DMS153 (cell line): ENCODE measurements at places on chromosomes 5 and 9.

DNA sequence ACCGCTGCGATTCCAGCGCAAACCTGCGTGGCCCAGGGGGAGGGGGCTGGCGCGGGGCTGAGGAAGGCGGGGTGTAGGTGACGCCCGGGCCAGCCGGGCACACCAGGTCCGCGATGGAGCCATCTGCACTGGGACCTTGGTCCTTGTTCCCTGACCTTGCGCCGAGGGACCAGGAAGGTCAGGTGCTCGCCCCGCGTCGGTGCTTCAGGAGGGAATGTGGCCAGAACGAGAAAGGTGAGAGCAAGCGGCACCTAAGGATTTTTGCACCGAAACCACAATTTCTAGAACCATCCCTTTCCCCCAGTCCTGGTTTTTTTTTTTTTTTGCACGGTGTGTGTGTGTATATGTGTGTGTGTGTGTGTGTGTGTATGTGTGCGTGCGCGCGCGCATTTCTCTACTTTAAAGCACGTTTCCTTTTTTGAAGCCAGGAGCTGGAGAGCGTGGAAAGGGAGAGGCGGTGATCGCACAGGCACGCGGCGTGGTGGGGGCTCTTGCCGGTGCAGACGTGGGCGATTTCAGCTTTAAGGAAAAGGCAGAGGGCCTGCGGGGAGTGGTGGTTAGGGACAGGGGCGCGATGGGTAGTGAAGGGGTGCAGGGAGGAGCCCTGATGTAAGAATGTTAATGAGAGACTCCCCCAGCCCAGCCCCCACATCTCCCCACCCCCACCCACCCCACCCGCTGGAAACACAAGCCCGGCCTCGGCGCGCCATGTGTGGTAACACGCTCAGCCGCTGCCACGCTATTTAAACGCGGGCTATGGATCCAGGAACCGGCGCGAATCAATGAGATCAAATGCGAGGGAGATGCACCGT, at the start of gene NPR3:
Gene NPR3, plus strand, starts transcription at position 772 of the 812 bp plus-strand sequence. CDS start 456 bp downstream, outside the sequence.
- DNase-seq: no peak

DNA sequence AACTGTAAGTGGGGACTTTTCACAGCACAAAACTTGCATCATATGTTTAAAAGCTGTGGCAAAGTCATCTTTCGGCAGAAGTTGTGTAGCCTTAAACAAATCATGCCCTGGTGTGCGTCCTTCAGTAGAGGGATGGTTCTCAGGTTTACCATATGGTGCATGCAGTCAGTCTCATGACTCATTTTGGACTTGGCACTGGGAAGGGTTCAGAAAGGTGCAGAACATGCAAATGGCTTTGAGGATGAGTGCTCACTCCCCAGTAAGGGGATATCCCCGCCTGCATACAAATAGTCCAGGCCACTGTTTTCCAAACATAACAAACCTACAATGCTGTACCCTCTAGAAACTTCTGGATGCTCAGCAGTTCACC, 260.3 kb downstream of the NDUFS4 start:
- DNase-seq: no peak

- no peak for DNase-seq
These were observed 25.0 kb upstream of the DMRT2 start for GRCh38 chr9:1025131-1025530.

DNA sequence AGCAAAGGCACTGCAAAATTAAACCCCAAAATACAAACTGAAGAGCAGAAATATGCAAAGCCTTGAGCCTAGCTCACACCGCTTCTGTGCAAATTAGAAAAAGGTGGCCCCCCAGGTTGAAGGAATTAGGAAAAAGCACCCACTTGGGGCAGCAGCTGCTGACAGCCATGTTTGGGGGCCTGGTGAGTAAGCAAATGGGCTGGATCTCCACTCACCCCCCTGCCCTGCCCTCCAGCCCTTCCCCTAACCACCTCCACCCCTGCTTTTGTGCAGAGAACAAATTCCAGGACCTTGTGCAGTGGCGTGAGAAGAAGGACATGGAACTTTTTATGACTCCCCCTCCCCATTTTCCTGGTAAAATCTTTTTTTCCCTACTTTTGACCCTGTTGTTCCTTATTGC, 92.0 kb upstream of the DNAH5 start:
- DNase-seq: no peak

- DNase-seq: no peak
These were observed 43.5 kb downstream of the COL23A1 start for GRCh38 chr5:178546675-178547033.

DNA sequence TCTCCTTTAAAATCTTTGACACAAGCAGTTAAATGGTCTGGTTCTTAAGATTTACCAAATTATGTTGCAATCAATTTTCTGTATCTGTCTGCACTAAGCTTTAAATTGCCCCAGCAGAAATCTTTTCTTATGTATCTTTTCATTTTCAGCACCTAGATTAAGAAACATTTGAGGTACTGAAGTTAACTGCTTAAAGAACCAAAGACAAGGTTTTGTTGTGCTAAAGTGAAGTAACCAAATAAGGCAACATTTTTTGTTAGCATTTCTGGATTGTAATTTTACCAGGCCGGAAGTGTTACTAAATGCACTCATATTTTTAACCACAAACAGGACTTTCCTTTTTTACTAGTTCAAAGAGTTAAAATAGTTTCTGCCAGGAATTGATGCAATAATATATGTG, 24.1 kb upstream of the MTAP start:
- DNase-seq: no peak

GRCh38 chr9:131100445-131100844, 4.1 kb downstream of the AIF1L start:
- DNase-seq: no peak

GRCh38 chr9:121780177-121781040, 129.0 kb downstream of the DAB2IP start:
- DNase-seq: no peak

DNA sequence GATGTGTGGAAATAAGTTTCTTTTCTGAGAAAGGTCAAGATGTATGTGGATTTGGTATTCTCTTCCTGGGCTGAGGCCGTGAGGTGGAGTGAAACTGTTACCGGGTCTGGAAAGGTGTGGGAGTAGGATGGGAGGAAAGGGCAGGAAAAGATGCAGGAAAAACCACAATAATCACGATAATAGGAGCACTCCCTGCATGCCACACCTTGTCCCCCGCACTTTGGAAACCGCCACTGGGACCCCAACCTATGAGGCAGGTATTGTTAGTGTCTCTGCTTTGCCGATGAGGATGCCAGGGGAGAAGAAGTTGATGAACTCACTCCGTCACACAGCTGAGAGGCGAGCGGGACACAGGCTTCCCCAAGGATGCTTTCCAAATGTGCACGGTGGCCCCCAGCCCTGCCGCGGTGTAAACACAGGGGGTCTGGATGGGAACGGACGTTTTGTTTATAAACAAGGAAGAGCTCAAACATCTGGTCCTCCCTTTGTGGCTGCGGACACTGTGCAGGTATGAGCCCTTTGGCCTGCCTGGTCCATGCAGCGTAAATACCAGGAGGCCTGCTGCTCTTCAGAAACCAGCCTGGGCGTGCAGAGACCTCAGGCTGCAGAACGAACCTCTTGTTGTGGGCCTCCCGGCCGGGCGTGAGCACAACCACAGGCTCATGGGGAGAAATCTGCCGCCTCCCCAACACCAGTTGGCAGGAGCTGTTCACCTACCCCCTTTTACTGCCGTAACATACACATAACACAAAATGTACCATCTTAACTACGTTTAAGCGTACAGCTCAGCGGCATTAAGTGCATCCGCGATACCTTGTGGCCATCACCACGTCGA, 126.7 kb downstream of the COL23A1 start:
- DNase-seq: no peak

GRCh38 chr5:62922191-62922590, 343.6 kb downstream of the LRRC70 start:
- DNase-seq: no peak

- DNase-seq: no peak
These were observed 54.5 kb downstream of the MACIR start for GRCh38 chr5:103313056-103313455.

DNA sequence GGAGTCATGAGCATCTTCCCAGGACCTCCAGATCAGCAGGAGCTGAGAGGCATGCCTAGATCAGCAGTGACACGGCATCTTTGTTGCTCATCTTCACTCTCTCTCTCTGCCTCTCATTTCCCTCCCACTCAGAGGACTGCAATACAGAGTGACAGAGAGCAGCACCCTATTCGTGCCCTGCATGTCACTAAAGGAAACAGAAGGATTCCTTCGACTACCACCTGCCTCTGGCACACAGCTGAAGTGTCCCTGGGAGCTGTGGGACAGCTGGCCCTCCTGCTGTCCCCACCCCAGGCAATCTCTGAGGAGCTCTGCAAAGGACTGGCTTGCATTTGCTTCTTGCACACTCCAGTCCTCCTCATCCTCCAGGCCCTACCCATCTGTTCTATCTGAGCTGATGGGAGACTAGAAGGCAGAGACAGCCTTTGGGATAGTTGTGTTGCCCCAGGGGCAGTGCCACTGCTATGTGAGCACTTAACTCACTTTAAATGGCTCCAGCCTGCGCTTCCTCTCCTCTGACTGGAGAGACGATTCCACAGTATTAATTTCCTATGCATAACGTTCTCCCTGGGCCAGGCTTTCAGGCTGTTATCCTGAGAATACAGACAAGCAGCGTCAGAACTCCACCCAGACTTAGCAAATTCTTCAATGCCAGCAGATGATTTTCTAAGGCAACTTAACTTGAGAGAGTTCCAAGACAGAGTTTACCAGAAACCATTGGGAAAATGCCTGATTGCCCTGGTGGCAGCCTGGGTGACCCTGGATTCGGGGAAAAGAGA, 167.6 kb upstream of the MAP1B start:
- no peak for DNase-seq

DNA sequence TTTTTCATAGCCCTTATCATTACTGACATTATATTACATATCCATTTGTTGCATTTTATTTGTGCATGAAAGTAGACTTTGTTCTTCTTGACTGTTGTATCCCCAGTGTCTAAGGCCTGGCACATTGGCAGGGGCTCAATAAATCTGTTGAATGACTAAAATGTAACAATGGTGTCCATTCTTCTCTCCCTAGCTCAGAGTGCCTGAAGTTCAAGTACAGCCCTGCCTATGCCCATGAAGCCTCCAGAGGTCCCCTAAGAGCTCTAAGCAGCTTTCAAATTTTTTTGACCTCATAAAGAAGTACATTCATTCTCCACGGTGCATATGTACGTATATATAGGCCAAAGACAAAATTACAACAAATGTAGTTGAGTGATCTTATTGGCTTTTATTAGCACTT, 4.2 kb upstream of the BSPRY start:
- no peak for DNase-seq

GRCh38 chr9:105083256-105083655, 155.3 kb upstream of the ABCA1 start:
- DNase-seq: no peak

DNA sequence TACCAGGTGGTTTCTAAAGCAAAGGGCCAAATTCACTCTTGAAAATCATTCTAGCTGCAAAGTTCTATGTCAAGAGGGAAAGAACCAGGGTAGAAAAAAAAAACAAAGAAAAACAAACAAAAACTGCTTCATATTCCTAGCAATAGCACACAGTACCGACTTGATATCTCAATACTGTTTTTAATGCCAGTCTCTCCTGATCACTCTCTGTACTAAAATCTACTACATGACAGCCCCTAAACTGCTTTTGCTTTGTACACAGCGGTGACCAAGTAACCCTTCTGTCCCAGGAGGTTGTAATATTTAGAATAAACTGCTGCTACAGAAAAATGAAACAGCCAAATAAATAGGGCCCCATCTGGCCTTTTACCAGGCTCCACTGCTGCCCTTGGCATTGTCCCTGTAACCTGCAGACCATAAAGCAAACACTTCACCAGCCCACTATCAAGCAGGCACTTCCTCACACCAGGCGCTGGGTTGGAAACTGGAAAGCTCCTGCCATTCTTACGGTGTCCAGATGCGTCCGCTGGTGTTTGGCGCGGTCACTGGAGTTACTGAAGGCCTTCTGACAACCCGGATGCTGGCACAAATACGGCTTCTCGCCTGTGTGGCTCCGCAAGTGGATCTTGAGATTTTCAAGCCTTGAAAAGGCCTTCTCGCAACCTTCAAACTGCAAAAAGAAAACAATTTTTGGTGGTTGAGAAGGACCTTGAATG, 363.2 kb downstream of the GLIS3 start:
- DNase-seq: peak; percentile 78

GRCh38 chr9:34291423-34291822, 37.6 kb downstream of the KIF24 start:
- DNase-seq: no peak

- no peak for DNase-seq
These were observed 642.1 kb downstream of the KCTD16 start for GRCh38 chr5:144812763-144813162.

- no peak for DNase-seq
These were observed 81.0 kb downstream of the ESM1 start for GRCh38 chr5:54904425-54904824.

- no peak for DNase-seq
These were observed 132.2 kb upstream of the HMHB1 start for GRCh38 chr5:143679777-143680176.

GRCh38 chr9:19488721-19489120, 79.9 kb downstream of the ACER2 start:
- no peak for DNase-seq

DNA sequence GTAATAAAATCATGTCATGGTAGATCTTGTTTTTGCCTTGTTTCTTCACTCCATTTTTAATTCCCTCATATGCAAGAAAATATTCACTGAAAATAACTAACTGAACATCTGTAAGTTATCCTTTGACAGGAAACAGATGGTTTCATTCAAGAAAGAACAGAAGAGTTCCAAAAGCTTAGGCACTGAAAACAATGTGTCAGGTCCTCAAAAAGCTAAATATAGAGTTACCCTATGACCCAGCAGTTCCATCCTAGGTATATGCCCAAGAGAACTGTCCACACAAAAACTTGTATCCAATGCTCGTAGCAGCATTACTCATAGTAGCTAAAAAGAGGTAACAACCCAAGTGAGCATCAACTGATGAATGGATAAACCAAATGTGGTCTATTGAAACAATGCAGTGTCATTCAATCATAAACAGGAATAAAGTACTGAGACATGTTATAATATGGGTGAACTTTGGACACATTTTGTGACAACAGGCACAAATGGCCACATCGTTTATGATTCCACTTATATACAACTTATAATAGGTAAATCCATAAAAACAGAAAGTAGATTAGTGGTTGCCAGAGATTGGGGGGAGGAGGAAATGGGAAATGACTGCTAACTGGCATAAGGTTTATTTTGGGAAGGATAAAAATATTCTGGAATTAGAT, 231.0 kb downstream of the FRMD3 start:
- no peak for DNase-seq

DNA sequence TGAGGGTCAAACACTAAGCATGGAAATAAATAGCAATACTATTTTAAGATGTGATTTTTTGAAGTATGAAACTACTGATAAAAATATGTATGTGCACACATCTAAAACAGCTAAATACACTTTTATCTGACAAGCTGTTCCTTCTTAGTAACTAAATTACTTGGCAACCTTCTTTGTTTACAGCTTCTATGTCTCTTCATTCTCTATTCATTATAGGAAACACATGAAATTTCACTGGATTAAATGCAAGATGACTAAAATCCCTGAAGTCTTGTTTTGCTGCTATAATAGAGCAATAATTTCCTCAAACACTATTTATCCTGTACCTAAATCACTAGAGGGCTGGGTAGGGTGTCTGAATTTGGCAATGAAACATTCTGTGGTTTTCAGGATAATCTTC, 11.7 kb downstream of the RICTOR start:
- no peak for DNase-seq
